ENCODE measurements at places on chromosomes 11 and 22.

GRCh38 chr22:26558248-26558895 is 31.6 kb downstream of the TPST2 start:
- no peak for DNase-seq

DNA sequence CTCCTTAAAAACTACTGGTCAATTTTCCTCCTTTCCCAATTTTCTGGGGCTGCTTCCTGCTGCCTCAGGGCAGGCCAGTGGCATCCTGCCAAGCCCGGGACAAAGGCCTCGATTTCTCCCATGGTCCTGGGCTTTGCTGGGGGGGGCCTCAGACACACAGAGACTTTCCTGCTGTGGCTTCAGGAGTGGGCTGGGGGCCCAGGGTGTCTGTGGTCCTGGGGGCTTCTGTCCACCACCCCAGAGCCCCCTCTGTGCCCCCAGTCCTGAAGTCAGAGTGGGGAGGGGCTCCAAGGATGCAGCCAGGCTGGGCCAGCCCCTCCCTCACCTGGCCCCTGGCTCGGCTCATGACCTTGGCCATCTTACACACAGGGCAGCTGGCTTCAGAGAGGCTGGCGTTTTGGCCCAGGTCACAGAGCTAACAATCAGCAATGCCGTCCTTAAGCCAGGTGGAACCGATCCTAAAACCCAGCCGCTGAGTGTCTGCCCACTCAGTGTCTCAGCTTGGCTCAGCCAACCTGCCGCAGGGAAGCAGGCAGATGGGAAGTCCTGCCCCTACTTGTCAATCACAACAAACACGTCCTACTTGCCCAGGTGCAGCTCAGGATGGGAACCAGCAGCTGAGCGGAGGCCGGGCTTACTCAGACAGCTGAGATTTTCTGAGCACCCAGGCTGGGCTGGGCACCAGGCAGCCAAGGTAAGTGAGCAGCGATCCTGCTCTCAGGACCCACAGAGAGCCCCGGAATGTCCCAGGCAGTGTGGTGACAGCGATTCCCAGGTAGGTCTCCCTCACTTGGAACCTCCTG is 34.6 kb downstream of the OSBPL5 start:
- no peak for DNase-seq

- no peak for DNase-seq
These were observed 2.2 kb downstream of the TNNT3 start for GRCh38 chr11:1921574-1922141.

GRCh38 chr11:118910309-118911112 is 15.2 kb downstream of the BCL9L start:
- no peak for DNase-seq

DNA sequence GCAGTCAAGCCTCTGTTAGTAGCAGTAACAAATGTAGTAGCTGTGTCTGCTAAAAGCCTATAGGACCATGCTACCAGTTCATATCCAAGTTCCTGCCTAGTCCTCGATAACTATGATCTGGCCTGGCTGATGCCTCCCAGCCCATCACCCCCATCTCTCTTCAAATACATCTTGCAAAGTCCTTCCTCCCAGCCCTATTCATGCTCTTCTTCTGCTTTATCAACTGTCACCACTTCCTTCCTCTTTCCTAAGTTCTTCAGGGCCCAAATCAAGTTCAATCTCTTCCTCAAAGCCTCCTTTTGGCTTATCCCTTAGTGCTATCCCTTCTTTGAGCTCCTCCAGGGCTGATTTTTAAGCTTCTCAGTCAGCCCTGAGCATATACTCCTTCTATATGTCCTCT is 150.9 kb upstream of the THY1 start:
- DNase-seq: no peak

GRCh38 chr11:3632070-3632660 is 9.6 kb downstream of the ART5 start:
- no peak for DNase-seq

DNA sequence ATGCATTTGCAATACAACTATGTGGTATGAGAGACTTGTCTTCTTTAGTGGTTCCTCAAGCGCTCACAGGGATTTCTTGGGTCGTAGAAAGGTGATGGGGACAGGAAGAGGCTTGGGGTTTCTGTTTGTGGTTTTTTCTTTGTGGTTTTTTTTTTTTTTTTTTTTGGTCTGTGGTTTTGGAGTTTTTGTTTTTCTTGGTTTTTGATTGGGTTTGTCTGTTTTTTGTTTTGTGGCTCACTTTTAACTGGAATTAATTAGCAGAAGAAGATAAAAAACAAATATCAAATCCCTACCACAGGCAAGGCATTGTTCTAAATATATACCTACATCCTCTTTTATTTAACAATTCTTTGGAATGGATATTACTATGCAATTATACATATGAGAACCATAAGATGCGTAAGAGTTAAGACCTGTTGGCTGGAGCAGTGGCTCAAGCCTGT is 5.5 kb downstream of the TTC28 start:
- no peak for DNase-seq

Data from activated CD4-positive, CD25-positive, alpha-beta regulatory T cell (primary cell).